ENCODE measurements at places on chromosomes 6 and 20.

DNA sequence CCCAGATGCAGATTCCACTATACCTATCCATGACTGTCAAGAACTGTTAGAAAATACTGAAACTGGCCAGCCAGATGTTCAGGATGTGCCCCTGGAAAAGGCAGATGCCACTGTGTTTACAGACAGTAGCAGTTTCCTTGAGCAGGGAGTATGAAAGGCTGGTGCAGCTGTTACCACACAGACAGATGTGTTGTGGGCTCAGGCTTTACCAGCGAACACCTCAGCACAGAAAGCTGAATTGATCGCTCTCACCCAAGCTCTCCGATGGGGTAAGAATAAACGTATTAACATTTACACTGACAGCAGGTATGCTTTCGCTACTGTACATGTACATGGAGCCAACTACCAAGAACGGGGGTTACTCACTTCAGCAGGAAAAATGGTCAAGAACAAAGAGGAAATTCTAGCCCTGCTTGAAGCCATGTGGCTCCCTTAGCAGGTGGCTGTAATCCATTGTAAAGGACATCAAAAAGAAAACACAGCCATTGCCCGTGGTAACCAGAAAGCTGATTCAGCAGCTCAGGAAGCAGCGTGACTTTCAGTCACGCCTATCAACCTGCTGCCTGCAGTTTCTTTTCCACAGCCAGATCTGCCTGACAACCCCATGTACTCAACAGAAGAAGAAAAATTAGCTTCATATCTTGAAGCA, 459.7 kb upstream of the HTR1E start:
- no peak for DNase-seq

DNA sequence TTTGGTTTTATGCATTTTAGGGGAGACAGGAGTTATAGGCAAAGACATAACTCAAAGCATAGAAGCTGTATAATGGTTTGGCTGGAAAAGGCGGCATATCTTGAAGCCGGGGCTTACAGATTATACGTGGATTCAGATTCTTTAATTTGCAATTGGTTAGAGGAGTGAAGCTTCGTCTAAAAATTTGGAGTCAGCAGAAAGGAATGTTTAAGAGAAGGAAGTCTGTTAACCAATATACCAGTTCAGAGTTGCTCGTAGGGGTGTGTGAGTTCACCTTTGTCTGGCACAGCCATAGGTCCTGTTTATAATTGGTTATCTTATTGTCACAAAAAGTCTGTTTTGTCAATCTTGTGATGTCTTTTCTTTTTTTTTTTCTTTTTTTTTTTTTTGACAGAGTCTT, 8.9 kb downstream of the ARHGAP40 start:
- DNase-seq: no peak

GRCh38 chr6:4888841-4889240, 112.6 kb downstream of the CDYL start:
- no peak for DNase-seq

- DNase-seq: no peak
These were observed 31.8 kb downstream of the SUN5 start for GRCh38 chr20:32972181-32973076.
